ENCODE measurements at places on chromosomes 2 and 18.

DNA sequence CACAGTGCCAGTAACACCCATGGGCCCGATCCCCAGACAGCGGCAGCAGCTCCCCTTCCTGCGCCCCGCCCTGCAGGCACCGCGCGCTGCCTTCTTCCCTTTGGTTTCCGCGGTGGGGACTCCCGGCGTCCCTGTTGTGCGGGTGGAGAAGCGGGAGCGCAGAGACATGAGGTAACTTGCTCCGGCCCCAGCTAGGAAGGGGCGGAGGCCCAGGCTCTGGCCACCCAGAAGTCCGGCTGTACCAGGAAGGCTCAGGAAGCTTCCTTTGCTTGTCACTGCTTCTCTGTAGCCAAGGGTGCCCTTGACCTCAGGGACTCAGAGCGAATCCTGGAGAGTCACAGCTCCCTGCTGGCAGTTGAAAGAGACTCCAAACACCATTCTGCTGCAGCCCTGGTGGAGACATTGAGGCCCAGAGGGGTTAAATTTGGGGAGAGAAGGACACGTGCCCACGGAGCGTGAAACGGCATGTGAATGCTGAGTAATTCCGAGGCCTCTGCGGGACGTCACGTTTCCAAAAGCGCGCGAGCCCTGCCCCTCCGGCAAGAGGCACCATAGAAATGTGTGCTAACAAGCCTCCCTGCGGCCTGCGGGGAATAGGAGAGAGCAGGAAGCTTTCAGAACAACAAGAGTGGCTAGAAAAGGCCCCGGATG is 6.7 kb upstream of the ADCY3 start:
- no peak for DNase-seq

- peak; percentile 34 for DNase-seq
Observed at GRCh38 chr18:76721207-76721996, 101.0 kb upstream of the ZNF236 start.

DNA sequence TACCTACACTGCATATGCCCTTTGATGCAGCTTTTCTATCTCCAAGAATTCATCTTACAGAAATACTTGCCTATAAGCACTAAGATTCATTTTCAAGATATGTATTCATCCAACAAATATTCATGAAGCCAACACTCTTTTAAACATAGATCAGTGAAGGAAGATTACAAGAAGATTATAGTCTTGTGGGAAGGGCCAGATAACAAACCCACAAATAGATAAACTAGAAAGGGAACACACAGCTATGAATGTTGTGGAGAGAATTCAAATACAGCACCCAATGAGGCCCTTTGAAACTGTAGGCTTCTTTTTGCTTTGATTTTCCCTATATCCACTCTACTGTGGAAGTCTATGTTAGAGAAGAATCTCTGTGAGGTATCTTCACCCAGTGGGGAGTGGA is 186.7 kb upstream of the RBMS1 start:
- no peak for DNase-seq

GRCh38 chr2:200199005-200199404 is 107.5 kb upstream of the SPATS2L start:
- DNase-seq = no peak

GRCh38 chr18:70207181-70207580 is 1.7 kb upstream of the RTTN start:
- DNase-seq = no peak

DNA sequence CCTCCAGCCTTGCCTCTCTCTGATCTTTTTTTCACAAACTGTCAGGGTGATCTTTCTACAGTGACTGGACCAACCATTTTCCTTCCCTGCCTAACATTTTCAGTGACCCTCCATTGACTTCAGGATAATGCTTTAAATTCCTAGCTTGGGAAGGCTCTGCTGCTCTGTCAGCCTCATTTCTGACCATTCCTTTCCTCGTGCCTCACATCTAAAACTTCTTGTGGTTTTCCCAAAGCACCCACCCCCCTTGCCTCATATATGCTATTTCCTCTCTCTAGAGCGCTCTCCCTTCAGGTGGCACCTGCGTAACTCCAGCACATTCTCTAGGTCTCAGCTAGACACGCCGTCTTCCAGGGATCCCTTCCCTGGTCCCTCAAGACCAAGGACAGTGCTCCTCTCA is 37.2 kb downstream of the DRC1 start:
- DNase-seq = no peak

- DNase-seq = peak; percentile 69
Observed at GRCh38 chr2:64675860-64676259, 22.1 kb upstream of the SERTAD2 start.

DNA sequence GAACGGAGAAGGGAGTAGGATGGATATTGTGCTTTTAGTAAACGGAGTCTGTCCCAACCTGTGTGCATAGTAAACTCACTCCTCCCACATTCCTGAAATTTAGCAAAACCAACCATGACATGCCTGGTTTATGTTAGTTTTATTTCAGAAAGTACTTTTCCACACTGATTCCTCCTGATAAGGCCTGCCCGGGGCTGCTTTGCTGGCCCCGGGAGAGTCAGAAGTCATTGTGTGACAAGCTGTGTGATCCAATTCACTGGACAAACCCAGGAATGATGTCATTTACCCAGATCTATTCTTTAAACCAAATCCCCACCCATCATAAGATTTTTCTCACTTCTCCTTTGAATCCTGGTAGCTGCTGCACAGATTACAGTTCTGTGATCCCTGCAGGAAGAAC is 109.0 kb downstream of the SETBP1 start:
- no peak for DNase-seq

DNA sequence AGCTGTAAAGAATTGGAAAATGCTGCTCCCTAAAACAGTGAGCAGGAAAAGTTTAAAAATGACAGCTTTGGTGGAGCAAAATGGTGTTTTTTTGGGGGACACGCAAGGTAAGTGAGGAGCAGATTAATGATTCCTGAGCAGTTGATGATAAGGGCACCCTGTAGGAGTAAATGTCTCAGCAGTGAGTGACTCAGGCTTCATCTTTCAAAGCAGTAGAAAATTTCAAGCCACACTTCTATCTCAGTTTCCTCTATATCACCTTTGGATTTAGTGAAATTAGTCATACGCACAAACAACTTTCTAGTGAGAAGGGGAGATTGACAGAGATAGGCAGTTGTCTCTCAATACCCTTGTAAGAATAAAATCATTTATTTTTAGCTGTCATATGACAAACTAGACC is 709.0 kb upstream of the FAM98A start:
- no peak for DNase-seq

GRCh38 chr2:232567721-232568120 is 17.2 kb downstream of the EIF4E2 start:
- DNase-seq = no peak

- no peak for DNase-seq
Observed at GRCh38 chr2:26911911-26912861, 58.3 kb upstream of the MAPRE3 start.

- peak; percentile 53 for DNase-seq
Observed at GRCh38 chr18:23970161-23971096, 44.1 kb upstream of the TTC39C start.

DNA sequence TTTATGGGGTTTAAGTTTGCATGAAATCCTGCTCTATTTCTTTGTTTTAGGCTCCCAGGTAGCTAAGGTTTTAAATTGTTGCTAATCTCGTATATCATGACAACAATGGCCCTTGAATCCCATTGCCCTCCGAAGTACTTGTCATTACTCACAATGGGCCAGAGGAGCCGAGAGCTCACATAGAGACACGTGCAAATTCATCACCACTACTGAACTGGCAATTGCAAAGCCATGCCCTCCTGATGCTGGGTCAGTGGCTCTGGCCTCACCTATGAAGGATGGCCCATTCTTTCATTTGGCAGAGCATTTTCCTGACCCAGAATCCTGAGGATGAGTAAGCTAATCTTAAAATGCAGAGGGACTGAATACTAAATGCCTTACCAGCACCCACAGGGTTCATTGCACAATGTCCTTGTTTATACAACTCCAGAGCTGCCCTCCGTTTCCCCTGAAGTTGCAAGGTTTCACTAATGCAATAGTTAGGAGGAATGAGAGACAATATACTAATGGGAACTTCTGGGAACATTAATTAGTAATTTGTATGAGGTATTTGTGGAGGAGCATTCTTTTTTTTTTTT is 71.6 kb upstream of the GAREM1 start:
- DNase-seq = no peak

DNA sequence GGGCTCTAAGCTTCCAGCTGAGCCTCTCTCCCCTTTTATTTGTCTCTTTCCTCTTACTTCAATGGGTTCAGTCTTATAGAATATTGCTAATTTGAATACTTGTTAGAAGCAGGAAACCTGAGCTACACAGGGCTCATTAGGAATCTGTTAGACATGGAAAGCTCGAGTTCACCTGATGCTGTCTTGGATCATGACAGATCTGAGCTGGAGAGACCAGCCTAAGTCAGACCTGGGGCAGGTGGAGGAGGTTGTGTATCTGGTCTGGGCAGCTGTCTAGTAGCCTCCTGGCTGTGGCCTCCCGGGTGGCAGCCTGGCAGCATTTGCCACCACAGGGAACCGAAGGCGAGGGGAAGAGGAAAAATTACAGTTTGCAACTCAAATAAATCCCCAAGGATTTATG is 185.9 kb downstream of the ICOS start:
- DNase-seq = no peak

DNA sequence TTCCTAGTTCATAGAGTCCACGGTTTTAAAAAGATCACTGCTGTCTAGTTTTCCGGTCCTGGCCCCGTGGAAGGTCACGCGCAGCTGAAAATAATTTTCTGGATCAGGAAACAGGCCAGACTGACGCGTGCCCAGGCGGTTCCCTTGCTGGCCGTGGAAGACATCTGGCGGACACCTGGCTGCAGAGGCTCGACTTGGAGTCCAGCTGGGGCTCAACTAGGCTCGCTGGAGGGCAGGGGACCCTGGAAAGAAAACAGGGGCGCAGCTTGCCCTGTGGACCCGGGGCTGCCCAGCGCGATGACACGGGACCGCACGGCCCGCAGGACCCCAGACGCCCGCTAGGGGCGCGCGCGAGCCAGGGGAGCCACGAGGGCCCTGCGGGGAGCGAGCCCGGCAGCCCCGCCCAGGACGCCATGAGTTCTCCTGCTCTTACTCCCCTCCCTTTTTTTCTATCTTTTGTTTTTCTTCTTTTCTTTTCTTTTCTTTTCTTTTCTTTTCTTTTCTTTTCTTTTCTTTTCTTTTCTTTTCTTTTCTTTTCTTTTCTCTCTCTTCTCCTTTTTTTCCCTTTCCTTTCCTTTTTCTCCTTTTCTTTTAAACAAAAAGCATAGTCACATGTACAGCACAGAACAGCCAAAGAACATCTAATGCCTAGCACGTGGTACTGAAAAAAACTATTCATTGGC is 43.2 kb upstream of the UBE2F start:
- DNase-seq = peak; percentile 79

GRCh38 chr18:44107187-44107586 is 573.5 kb upstream of the SETBP1 start:
- no peak for DNase-seq

DNA sequence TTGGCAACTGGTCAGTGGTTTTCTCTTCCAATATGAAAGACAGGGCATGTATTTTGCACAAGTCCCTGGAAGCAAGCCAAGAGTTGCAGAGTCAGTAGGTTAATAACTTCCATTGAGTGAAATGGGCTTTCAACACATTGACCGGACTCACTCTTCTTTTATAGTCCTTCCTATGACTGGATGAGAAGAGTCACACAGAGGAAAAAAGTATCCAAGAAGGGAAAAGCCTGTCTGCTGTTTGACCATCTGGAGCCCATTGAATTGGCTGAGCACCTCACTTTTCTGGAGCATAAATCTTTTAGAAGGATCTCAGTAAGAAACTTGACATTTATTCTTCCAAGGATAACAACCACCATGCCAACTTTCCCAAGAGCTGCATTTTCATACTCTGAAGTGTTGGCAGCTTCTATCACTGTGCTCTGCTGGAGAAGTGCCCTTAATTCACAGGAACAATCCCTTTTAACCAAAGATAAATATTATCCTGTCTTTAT is 45.4 kb downstream of the RASGRP3 start:
- DNase-seq = no peak

DNA sequence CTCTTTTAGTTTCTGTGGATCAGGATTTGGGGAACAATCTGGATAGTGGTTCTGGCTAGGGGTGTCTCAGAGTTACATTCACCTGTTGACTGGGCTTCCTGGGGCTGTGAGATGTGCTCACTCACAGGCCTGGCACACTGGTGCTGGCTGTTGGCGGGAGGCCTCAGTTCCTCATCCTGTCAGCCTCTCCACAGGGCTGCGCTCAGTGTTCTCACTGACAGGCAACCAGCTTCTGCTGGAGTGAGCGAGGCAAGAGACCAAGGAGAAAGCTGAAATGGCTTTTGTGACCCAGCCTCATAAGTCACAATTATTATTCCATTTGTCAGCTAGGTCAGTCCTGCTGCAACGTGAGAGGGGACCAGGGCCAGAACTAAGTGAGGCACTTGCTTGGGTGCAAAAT is 180.6 kb upstream of the GLI2 start:
- no peak for DNase-seq

GRCh38 chr2:158817588-158817987 is 22.5 kb downstream of the DAPL1 start:
- no peak for DNase-seq

GRCh38 chr2:12742891-12743290 is 26.2 kb downstream of the TRIB2 start:
- no peak for DNase-seq

DNA sequence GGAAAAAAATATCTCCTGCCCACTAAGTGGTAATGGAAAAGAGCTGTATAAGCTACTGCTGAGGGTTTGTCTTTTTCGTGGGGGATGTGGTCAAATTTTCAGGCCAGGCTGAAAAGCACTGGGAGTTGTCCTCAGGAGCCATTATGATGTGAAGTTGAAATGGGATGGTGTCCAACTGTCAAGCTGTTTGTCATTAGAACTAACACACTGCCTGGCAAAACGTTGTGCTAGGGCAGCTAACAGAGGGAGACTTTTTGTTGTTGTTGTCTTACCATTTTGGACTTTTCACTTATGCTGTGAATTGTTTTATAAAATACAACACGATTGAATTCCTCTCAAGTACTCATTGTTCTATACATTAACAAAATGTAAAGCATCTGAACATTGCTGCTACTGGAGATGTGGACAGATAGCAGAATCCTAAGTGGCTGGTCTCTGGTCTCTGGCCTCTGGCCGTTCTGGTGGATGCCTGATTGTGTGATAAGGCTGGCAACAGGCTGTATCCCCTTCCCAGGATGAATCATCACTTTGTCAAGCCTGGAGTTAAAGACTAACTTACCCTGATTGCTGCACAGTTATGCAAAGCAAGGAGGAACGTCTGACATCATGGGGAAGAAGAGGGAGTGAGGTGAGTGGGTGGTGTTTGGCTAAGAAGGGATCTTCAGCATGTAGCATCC is 2.3 kb downstream of the MYO1B start:
- no peak for DNase-seq

DNA sequence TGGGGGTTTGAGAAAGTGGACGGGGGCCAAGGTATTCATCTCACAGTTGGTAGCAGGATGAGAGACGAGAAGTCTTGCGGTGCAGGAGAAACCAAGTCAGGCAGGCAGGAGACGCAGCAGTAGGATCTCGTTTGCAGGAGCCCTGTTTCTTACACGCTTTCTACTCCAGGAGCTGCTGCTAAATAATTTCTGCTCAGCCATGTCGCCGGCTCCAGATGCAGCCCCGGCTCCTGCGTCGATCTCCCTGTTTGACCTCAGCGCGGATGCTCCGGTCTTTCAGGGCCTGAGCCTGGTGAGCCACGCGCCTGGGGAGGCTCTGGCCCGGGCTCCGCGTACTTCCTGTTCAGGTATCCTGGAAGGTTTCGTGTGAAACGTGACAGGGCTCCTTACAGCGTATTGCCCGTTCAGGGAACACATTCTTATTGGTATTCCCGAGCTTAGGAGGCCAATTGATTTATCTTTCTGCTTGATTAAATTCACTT is 494 bp downstream of the ANKZF1 start:
- no peak for DNase-seq

- no peak for DNase-seq
Observed at GRCh38 chr18:32888306-32888705, 115.5 kb upstream of the KLHL14 start.

GRCh38 chr2:10738192-10738591 is 16.8 kb downstream of the ATP6V1C2 start:
- no peak for DNase-seq
